ENCODE measurements at places on chromosomes 7 and 10. TPM values are rescaled to one million over a fixed set of nuclear protein-coding genes. Genes with fewer than 3 reads are reported as not detected.

Gene MOGAT3
- not detected for total RNA-seq

Gene CCZ1B
- total RNA-seq: 41.1 TPM

Gene GOLGA7B
- under 0.01 TPM for total RNA-seq

Gene PNLIPRP1
- not detected for total RNA-seq

Measured in ovary (tissue), 10 donors.